ENCODE measurements at places on chromosomes 5 and 9.
A peak's percentile ranks its signal among the peaks of the same experiment; 100 is the strongest.

- no peak for DNase-seq
Observed at GRCh38 chr9:83166372-83166771, 103.4 kb upstream of the RASEF start.

DNA sequence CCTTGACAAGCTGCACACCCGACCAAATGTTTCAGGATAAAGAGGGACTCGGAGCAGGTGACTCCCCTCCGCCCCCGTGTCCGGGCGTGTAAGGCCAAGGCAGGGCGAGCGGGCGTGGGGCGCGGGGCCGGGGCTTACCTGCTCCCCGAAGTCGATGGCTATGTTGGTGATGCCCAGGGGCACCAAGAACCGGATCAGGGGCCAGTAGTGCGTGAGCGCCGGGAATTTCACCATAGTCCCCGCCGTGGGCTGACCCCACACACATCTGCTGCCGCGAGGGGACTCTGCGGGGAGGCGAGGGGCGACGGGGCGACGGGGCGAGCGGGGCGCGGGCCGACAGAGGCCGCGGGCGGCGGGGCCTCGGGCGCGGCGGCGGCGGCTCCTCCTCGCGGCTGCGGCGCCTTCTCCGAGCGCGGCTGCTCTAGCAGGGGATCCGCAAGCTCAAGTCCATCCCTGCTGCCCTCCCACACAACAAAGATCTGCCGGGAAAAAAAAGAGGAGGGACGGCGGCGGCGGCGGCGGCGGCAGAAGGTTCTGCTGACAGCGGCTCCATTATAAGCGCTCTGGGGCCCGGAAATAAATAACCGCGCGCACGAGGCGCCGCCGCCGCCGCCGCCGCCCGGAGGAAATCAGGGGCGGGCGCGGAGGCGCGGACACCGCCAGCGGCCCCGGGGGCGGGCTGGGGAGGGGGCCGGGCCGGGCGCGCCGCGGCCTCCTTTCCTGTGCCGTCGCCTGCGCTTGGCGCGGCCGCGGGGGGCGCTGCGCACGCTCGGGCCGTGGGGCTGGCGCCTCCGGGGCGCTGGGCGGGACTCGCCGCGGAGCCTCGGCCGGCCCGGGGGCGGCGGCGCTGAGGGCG is at the start of gene ANKH:
ANKH (minus strand) TSS at position 565 of the 856 bp plus-strand sequence; CDS start at position 234, 331 bp downstream.
- peak; percentile 75 for DNase-seq

DNA sequence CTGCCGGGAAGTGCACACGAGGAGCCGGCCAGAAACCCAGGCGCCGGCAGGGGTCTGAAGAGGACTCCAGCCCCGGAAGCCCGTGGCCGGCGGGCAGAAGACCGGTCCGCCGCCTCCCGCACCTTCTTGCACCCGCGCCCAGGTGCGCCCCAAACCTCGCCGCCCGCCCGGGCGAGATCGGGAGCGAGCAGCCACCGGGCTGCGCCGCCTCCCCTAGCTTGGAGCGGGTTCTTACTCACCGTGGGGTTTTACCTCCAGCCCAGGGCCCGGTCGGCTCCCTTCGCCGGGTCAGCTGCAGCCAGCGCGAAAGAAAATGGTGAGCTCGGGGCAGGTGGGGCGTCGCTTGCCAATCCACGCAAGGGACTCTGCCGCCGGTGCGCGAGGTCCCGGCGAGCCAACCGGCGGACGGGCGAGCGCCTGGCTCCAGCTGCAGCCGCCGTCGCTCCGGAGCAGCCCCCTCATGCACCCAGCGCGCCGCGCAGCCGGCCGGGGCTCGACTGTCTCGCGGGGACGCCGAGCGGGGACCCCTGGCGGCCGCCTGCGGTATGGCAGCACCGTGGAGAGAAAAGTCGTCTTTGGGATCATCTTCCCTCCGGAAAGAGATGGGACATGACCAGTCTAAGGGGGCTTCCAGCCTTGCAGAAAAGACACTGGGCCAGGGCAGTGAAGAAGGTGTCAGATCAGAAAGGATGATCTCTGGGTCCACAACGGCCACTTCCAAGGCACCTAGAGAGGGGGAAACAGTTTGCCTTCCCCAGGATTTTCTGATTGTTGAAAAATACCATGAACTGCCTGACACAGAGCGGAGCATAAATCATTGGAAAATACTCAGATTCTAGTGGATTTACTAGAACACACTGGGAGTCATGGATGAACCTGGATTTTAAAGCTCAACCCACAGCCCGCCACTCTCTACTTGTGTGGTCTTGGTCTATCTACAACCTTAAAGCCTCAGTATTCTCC is at the start of gene MOB3B:
MOB3B (minus strand) TSS at position 499 of the 963 bp plus-strand sequence. CDS start 74,264 bp downstream, outside the sequence.
- peak; percentile 53 for DNase-seq

DNA sequence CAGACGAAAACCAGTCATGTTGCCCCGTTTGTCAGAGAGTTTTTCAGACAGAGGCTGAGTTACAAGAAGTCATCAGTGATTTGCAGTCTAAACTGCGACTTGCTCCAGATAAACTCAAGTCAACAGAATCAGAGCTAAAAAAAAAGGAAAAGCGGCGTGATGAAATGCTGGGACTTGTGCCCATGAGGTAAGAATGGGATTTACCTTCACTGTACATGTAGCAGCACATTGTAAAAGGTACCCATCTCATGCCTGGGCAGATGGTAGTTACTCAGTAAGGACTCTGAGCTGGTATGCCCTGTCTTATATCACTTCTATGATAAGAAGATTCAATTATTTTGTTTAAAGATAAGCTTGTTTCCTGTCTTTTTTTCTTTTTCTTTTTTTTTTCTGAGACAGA is 38.8 kb downstream of the RAD50 start:
- no peak for DNase-seq

DNA sequence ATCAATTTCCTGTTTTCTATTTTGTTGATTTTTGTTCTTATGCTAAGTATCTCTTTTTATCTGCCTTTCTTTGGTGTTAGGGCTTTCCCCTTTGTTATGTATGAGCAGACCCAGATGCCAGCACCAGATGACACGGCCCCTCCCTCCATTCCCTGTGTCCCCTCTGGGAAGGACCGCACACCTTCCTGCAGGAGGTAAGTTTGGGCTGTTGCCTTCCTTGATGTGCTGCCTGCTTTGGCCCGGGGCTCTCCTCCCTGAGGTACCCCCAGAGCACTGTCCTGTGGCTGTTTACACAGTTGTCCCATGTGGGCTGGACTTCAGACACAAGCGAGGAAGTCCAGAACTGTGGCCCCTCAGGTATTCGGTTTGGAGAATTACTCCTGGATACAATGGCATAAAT is 343.8 kb upstream of the IRX1 start:
- DNase-seq: no peak

GRCh38 chr9:119611565-119611964 is 242.3 kb upstream of the BRINP1 start:
- no peak for DNase-seq

DNA sequence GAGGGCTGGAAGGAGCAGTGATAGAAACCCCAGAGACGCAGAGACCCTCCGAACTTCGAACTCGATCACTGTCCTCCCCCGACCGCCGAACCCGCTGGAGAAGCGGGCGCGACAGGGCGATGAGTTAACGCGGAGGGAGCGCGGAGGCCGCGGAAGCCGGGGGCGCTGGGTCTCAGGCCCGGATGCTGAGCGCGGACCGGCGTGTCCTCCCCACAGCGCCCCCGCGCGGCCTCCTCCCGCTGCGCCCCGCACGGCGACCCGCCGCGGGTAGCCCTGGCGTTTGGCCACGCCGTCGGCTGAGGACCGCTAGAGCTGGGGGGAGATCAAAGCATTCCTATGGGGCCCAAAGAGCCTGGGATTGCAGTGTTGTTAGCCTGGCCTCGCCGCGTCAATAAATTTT is 7.7 kb upstream of the DMRT2 start:
- DNase-seq: no peak

GRCh38 chr5:92769978-92770377 is 811.0 kb downstream of the NR2F1-AS1 start:
- no peak for DNase-seq

- no peak for DNase-seq
Observed at GRCh38 chr5:3311433-3311832, 284.2 kb upstream of the IRX1 start.

DNA sequence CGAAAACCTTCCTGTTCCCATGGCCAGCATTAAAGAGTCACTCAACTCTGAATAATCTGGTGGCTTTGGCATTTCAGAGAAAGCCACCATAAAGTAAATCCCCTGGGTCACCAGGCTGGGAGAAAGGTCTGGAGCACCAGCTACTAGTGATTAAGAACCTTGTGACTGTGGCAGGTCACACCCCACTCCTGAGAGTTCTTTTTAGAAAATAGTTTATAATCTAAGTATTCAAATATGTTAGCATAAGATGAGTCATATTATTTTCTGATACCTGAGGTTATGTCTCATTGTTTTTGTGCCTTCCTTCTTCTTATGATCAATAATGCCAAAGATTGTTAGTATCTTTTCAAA is 351.7 kb downstream of the ARRDC3 start:
- no peak for DNase-seq

DNA sequence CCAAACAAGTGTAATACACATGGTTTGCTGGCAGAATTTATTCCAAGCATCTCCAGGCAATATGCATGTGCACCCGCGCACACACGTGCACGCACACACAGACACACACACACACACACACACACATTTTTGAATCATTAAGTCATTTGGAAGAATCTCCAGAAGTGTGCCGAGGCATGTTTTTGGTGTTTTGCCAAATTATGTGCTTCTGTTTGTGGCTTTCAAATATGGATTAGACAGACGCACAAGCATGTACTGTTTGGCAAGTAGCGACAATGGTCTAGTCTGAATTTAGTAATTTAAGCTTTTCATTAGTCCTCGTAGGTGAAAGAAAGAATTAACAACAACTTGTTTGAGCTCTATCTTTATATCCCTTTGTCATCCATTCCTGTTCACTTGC is 36.7 kb downstream of the NFIB start:
- DNase-seq: no peak

DNA sequence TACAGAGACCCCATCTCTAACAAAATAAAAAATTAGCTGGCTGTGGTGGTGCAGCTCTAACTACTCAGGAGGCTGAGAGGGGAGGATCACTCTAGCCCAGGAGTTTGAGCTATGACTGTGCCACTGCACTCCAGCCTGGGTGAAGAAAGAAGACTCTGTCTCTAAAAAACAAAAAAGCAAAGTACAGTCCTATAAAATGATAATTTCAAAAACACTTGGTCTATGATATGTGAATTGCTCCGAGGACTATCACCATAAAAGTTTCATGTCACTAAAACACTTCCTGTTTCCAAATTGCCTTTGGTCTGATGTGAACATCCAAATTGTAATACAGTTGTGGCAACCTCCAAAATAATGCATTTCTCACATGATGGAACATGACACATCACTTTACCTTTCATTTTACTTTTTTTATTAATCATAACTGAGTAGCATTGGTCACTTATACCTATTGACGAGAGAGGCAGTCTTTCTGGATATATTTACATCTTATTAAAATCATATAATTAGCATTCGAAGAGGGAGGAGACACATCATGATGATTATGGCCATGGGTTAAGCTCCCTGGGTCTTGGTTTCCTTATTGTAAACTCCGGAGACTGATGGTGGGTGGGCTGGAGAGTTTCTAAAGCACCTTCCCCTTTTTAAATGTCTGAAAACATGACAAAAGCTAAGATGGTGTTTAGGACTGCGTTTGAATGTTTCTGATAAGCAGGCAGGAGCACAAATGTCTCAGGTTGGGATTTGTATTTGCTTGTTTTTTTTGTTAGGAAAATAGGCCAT is 25.8 kb upstream of the CD180 start:
- DNase-seq: no peak
